ENCODE measurements at places on chromosomes 1 and 21.

DNA sequence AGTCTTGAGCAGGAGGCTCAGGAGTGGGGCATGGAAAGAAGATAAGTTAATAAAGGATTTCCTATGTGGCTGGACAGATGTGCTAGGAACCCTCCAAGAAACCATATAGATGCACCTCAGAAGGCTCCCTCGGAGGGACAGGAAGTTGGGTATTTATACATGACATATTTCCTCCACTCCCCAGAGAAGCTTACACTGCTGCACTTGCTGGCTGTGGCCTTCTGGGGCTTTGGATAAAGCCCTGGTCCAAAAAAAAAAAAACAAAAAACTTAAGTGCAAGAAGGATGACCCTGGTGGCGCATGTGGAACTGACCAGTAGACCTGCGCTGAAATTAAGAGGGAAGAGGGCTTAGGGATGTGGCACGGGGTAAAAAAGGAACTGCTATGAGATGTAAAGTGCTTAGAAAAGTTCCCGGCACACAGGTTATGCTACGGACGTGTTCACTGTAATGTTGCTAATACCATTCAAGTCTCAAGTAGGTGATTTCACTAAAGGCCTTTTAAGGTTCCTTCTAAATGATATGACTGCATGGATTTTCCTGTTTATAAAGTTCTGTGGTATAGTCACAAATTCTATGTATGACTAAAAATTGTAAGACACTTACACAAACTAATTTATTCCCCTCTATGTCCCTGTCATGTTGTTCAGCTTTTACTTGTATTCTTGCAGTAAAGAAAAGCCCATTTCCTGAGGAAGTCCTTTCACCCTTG, 253.6 kb downstream of the HMCN1 start:
- no peak for DNase-seq

DNA sequence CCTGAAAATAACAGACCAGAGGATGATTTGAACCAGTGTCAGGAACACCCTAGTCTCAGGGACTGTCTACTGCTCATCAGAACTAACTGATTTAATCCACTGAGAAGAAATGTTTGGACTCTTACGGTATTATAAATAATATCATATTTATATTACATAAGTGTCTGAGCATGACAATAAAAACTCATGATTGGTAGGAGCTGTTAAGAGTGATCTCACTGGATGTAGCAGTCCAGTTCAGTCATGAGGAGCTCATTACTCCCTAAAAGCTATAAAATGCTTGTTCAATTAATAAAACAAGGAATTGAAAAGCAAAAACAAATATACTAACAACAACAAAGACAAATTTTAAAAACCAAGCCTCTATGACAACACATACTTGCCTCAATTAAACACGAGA, 68.8 kb upstream of the BCL9 start:
- DNase-seq: no peak

DNA sequence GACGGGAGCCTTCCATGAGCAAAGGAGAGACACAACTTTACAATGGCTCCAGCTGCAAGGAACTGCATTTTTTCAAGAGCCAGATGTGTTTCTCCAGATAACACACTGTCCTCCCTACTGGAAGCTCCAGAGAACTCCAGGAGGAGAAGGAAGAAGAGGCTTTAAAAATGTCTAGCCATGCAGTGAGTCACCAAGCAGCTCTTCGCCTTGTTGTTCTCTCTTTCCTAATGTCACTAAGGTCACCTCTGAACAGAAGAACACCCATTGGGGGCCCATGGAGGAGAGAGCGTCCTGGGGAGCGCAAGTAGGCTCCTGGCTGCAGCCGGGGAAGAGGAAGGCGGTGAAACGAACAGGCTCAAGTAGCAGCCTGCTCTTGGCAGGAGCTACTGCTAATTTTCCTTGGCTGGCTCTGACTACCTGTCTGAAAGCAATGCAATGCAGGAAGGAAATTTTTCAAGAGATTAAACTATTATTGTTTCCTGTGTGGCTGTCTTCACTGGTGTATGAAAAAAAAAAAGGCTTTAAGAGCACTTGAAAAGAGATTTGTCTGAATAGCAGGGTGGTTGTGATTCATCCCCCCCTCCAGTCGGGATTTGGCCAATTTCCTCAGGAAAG, 321.9 kb downstream of the SETD4 start:
- no peak for DNase-seq

DNA sequence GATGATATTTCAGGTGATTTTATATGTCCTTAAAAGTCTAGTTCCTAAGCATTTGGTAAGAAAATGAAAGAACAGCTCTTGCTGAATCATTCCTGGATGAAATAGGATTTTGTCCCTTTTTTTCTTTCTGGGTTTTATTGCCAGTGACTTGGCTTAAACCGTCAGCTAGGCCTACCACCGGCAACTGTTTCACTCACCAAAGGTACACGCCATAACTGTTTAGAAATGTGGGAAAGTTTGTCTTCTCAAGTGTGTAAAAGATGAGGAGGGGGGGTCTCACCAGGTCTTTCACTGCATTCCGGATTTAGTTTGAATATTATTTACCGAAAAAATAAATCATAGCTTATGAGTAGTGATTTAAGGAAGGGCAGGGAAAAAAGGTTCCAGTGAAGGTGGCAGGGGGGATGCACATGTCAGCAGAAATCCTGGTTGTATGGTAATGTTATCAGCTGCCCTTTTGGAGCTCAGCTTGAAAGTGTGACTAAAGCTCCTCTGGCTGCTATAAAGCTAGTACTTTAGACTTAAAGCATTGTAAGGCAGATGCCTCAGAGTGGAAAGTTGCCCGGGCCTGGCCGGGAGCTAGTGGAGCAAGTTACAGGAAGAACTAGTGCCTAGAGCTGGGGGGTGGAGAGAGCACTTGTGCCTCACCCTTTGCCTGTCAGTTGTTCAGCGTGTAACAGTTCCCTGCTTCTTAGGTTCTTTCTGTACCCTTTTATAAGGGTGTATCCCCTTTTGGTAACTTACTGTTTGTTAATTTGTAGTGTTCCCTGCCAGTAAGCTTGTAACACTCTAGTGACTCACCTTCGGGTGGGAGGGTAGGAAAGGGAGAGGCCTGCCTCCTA, 3.1 kb downstream of the ATP1A1 start:
- peak; percentile 41 for DNase-seq

DNA sequence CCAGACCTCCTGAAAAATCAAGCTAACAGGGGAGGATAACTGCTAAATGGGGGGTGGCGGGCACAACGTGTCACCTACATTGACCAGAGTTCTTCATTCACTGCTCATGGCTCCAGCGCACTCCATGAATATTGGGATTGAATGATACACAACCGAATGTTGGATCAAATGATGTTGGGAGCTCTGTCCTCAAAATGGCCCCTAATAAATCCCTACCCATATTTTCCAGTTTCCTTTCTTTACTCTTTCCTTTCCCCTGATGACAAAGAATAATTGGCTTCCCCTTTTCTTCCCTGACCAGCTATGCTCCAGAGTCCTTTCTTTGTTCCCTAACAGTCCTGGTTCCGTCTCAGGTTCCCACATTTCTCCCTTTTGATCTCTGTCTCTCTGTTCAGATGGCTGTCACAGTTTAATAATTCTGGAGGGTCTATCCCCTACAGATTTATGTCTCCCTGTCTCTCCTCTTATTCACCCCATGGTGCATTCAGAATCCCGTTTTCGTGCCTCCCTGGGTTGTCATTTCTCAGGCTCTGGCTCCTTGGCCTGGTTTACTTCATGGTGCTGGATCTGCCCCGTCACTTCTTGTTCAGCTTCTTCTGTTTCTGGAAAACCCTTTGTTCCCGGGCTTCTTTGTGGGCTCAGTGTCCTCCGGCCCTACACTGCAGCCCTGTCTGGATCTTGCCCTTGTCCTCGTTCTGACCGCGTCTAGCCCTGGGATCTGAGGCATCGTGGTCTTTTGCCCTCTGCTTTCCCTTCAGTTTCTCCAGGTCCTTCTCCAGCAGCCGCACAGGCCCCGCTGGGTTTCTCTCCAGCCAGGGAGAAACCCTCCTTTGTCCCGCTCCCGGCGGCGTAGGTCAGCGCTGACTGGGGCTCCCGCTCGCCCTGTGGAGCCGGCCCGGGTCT, 78.3 kb downstream of the NDUFS5 start:
- no peak for DNase-seq

DNA sequence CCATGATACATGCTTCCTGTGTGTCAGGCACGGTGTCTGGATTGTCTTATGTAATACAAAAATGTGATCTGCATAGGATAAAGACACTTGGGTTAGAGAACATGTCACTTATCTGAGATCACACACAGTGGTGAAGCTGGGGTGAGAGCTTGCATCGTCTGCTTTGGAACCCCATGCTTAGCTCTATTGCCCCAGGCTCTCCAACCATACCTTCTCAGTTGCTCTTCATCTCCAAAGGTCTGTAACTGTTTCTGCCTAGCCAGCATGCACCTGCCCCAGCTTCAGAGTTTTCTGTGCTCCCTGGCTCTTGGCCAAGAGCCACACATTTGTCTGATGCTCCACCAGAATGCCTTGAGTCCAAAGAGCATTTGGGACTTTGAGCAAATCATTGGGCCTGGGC, 93.9 kb upstream of the COG2 start:
- DNase-seq: no peak

- DNase-seq: no peak
Observed at GRCh38 chr1:225700889-225701465, 48.1 kb upstream of the ENAH start.

DNA sequence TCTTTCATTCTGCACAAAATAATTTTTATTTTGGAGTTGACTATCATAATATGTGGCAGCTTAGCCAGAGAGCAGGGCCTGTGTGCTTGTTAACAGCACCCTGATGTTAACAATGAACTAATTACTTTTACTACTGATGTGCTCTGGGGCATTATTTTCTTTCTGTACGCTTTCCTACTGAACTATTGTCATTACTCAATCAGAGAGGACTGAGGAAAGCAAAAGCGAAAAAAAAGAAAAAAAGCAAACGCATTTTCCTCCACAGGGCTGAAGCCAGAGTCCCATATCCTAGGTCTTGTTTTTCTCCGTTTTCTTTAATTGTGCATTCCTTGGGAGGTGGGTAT, 221.2 kb downstream of the TTLL7 start:
- no peak for DNase-seq

DNA sequence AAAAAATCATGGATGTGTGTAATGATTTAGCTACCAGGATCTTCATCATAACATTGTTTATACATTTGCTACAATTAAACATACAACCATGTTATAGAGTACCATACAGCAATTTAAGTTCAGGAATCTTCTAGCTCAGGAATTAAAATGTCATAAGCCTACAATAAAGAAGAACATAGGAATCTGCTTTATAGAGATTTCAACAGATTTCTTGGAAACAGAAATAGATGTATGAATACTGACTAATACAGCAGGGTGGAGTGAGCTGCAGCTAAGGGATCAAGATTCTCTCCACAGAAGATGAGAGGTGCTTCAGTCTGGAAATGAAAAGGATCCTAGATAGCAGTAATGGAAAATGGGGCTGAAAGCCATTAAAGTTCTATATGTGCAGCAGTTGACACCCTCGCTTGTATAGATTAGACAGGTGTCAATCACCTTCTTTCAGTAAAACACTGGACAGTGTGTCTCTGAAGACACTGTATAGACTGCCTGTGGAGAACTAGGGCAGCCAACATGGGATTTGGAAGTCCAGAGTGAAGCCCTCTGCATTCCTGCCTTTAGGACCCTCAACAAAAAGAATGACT, 73.9 kb downstream of the DNTTIP2 start:
- no peak for DNase-seq

DNA sequence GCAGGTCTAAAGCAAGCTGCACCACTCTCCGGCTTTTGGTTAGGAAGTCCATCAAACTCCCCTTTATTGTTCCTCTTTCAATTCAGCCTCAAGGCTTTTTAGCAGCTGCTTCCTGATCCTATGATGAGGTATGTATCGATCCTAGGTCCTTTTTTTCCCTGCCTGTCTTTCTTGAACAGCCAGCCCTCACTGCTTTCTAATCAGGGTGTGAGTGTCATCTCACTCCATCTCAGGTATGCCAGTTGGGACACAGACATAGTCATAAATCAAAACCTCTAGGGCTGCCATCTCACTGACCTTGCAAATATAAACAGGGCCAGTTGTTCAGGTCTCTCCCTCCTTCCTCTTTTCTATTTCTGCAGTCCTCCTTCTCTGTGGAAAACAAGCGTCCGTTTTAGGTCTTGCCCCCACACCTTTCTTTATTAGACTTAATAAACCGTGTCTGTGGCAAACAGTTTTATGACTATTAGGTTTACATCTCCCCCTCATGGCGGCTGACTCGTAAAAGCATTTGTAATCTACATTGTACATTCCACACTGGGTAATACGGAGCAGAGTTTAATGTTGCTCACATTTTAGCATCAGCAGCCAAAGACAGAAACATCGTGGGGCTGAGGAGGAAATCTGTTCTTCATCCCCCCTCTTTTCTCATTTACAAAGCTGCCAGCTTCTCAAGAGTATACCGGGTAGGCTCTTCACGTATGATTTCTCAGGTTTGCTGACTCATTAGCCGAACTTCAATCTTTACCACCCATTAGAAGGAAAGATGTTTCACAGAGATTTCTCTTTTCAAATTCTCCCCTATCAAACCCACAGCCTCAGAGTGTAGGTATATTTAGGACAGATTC, 11.6 kb downstream of the STYXL2 start:
- DNase-seq: no peak

- no peak for DNase-seq
Observed at GRCh38 chr1:94643819-94644218, 102.3 kb upstream of the F3 start.

DNA sequence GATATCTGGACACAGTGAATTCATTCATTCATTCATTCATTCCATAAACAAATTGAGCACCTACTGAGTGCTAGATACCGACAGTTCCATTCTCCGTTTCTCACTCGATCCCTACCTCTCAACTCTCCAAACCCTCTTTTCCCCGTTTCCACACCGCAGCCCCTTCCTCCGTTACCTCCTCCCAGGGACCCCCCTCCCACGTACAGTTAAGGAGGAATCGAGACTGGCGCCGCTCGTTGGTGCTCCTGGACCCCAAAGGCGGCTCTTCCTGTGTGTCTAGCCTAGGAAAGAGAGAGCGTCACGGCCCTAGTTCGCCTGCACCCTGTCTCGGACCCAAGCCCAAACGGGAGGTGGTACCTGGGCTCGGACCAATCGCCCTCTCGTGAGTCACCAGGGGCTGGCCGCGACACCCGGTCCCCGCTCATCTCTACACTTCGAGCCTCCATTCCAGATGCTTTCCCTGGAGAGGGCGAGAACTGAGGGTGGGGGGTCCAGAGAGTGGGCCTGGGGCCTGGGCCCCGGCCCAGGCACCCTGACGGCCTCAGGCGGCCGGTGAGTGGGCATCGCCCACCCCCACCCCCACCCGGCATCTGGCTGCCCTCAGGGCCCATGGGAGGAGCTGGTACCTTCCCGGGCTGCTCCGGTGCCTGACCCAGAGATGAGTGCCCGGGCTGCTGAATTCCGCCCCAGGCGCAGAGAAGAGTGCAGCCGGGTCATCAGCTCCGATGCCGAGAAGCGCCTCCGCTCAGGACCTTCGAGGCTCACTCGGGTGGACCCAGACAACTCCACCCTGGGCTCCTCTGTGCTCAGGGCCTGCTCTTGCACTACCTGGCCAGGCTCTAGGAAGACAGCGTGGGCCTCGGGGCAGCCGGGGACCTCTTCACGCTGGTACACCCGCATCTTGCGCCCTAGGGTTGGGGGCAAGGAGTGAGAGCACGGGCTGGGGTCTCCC, 4.9 kb downstream of the ARHGEF19 start:
- DNase-seq: no peak

GRCh38 chr1:30759718-30760281, 2.2 kb upstream of the LAPTM5 start:
- no peak for DNase-seq

GRCh38 chr1:76115171-76115570, 40.6 kb downstream of the ST6GALNAC3 start:
- no peak for DNase-seq

All from NCI-H446 (cell line).